ENCODE measurements at places on chromosomes 6 and 20. TPM values are rescaled to one million over a fixed set of nuclear protein-coding genes. Genes with fewer than 3 reads are reported as not detected.
A peak's percentile ranks its signal among the peaks of the same experiment; 100 is the strongest.

DNA sequence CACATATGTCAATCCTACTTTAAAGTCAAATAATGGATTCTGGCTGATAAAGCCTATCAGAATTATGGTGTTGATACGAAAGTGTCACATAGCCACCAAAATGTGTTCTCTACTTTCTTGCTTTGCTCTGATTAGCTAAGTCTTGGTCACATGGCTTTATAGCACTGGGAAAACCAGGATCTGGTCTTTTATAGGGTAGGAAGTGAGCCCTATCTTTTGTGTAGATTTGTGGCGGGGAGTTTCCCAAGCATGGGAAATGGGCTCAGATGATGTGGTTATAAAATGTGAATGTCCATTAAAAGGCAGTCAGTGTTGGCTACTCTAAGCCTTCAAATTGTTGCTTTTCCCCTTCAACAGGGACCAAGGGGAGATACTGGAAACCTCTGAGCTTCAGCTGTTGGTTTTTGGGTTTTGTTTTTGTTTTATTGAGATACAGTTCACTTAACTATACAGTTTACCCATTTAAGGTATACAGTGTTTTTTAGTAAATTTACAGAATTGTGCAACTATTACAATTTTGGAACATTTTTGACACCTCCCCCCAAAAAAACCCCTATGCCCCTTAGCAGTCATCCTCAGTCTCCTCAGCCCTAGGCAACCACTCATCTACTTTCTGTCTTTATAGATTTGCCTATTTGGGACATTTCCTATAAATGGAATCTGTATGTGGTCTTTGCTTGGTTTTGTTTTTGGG, 12.2 kb downstream of the RRP36 start:
- DNase-seq: peak; percentile 27

Gene FOXQ1
- 0.43 TPM for total RNA-seq

Gene PYGB
- total RNA-seq: 110 TPM

GRCh38 chr6:154751011-154751800, 18.0 kb downstream of the SCAF8 start:
- no peak for DNase-seq

DNA sequence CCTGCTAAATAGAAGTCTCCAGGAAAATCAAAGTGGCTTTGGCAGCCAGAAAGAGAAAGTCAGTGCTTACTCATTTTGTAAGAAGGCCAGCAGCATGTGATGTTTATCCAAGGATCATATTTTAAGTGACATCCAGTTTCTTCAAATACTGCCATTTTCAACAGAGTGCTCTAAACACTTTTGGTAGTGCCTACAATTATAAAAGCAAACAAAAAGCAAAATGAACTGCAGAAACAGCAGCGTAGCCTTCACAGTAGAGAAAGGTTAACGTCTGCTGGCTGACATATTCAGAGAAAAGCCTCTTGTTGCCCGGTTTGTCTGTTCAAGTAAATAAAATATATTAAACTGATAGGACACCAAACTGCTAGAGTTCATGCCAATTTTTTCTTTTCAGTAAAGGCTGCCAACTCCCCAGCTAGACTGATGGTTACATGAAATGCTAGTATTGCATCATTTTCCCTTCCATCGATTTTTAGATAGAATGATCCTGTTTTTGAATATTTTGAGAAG, 705.7 kb upstream of the SLC35B3 start:
- DNase-seq: no peak

Gene PCNA
- total RNA-seq: 79.6 TPM

- DNase-seq: no peak
These were observed 887 bp downstream of the SIGLEC1 start for GRCh38 chr20:3711484-3711941.

Gene SPTLC3
- total RNA-seq: 0.97 TPM

- DNase-seq: no peak
These were observed 163.2 kb upstream of the LAMA2 start for GRCh38 chr6:128719786-128720185.

DNA sequence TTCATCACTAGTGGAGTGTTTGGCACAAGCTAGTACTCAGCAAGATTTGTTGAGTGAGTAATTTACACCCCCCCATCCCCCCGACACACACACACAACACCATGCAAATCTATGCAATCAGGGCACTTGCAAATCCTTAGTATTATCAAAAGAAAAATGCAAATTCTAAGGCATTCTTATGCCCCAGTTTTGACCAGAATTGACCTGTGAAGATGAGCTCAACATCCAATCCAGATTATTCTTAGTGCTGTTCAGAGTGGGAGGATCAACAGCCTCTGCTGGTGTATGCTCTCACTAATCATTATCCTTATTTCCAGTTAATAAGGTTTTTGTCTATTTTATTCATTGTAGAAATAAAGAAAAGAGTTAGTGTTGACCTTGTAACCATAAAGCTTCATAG, 185.4 kb downstream of the PLCB1 start:
- no peak for DNase-seq

Gene GPSM3
- total RNA-seq: 4.8 TPM

DNA sequence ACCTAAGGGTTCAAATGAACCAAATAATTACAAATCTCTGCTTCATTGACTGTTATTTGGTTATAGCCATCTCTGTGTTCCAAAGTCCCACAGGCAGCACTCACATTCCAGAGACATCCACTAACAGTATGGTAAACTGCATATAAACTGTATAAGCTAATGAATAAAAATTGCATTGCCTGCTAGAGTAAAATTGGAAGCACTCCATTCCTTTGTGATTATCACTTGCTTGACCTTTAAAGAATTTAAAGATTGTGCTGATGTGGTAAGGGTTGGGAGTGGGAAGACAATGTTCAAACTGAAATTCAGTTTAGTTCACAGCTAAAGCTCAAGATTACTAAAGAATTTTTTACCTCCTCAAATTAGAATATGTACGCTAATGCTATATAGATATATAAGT, 31.0 kb upstream of the OSTM1 start:
- DNase-seq: no peak

Gene C6orf15
- total RNA-seq: not detected

Gene FAM229B
- total RNA-seq: 18.0 TPM

- DNase-seq: no peak
These were observed 180.6 kb upstream of the KHDRBS2 start for GRCh38 chr6:62466607-62467006.

Gene CTCFL
- total RNA-seq: not detected

DNA sequence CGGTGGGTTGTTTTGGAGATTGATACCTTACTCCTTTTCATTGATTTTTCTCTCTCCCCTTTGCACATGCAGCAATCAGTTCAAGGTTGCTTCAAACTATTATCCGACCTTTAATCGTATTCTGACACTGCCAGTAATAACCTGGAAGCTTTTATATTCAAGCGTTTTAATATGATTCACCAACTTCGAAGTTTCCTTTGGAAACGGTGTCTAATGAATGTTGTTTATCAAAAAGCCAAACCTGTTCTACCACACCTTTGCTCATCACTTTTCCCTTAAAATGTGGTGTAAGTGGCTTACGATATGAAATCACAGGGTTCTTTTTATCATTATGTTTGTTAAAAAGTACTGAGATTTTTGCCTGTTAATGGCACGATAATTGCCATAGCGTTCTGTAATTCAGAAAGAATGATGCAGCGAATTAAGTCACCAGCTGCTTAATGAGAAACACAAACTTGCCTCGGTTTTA, 660 bp downstream of the STXBP5 start:
- DNase-seq: peak; percentile 28

Gene CYP21A2
- under 0.01 TPM for total RNA-seq

Gene FAM50B
- total RNA-seq: 6.0 TPM

DNA sequence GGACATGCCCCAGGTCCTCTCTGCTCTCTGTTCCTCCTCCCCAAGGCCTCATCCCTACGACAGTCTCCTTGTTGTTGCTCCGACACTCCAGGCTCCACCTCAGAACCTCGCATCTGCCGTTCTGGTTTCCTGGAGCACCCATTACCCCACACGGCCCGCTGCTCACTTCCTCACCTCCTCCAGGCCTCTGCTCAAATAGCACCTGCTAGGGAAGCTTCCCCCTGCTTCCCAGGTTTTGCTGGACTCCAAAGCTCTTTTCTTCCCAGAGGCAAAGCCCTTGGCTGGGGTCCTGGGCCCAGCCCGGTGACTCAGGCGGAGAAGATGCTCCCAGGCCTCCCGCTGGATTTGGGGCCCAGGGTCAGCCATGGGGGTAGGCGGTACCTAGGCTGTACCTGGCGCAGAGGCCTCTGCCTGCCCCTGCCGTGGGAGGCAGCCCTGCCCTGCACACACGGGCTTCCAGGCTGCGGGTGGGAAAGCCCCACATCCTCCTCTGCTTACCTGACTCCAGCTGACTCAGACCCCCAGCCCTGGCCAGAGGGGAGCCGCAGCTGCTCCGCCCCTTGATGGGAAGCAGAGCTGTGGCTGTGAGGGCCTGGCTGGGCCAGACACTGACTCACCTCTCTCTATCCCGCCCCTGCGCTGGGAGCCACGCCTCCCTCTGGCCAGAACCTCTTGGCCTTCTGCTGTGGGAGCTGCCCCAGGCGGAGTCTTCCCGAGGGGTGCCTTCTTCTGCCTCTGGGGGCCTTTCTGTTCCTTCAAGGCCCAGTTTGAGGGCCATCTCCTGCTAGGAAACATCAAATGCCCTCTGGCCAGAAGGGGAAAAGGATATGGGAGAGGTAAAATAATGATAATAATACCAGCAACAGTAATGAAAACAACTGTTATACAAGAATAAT, 130.5 kb downstream of the CEBPB start:
- peak; percentile 96 for DNase-seq

GRCh38 chr6:17156112-17156921, 54.5 kb downstream of the STMND1 start:
- peak; percentile 89 for DNase-seq

GRCh38 chr6:3627956-3628835, 123.3 kb downstream of the PXDC1 start:
- DNase-seq: no peak

Gene MAPK13
- total RNA-seq: 10.8 TPM

GRCh38 chr6:137775227-137775626, 91.8 kb upstream of the TNFAIP3 start:
- no peak for DNase-seq

DNA sequence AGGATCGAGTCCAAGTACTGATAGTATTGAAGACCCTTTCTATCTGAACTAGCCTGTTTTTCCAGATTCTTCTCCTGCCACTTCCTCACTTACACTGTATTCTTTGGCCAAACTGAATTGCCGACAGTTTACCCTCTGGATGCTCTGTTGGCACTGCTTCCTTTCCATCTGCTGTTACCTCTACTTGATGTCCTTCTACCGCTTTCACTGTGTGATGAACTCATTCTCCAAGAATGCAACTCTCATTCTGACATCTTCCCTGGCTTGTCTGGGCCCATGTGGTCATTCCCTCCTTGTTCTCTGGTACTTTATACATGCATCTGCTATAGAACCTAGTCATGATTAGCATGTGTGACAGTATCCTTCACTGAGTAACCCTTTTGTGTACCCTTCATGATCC, 16.3 kb downstream of the RPRD1B start:
- DNase-seq: no peak

Gene GNAS-AS1
- total RNA-seq: 0.64 TPM

DNA sequence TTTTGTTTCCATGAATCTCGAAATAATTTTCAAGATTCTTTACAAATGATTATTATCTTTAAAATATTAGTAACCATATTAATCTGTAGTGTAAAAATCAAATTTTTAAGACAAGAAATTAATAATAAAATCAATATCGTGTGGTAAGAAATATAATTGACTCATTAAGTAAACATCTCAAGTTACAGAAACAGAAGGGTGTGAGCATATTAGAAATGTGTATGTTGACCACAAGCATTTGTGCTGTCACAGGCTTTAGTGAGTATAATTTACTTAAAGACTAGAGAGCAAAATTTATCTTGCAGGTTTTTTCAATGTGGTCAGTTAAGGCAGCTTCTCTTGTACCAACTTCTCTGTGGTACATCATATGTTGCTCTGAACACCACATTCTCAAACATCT, 566.5 kb upstream of the IRAK1BP1 start:
- DNase-seq: no peak

DNA sequence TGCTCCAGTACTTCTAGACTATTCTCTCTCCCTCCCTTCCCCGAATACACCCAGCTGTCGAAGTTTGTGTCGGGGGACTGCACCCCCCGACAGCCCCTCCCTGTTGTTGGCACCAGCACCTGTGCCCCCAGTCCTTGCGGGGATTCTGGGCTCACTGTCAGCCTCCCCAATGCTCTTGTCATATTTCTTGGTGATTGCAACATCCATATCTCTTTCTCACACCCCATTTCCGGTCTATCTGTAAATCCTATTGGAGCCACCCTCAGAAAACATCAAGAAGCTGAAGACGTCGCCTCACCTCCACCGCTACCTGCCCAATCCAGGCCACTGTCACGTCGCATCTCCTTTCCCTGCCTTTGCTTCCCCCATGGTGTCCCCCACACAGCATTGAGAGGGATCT, 32.6 kb upstream of the VSTM2L start:
- DNase-seq: no peak

GRCh38 chr20:25220810-25221591, 25.5 kb downstream of the ENTPD6 start:
- no peak for DNase-seq

- no peak for DNase-seq
These were observed 89.8 kb upstream of the PTPN1 start for GRCh38 chr20:50420380-50420779.

DNA sequence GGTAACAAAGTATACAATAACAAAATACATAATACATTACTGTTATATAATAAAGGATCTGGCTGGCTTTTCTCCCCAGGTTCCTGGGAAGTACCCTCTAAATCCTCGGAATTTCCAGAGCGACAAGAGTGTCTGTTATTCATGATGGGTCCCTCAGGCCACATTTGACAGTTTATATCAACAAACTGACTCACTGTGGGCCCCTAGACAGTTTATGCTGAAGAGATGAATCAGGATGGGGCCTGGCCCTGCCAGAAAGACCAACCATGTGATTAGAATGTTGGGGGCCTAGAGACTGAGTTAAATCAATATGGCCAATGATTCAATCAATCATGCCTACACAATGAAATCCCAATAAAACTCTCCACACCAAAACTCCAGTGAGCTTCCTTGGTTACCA, 13.5 kb downstream of the USP45 start:
- DNase-seq: peak; percentile 3

Gene LY6G6D
- total RNA-seq: not detected

GRCh38 chr20:5825130-5825719, 75.0 kb downstream of the SHLD1 start:
- DNase-seq: no peak

DNA sequence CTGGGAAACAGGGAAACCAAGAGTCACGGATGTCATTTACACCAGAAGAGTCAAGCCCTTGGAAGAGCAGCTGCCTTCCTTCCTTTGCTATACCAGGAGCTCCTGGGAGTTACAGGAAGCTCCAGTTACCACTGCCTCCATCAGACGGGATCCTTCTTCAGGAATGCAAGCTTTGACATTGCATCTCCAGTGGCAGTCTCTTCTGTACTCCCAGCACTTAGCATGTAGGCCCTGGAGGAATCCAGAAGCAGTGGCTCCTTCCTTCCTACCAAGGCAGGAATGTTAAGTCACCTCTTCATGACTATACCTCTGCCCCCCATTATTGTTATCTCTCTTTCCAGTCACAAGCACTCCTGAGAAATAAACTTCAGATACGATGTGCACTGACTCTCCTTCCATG, 836.0 kb downstream of the MAFB start:
- DNase-seq: no peak

- DNase-seq: no peak
These were observed 506.8 kb upstream of the CITED2 start for GRCh38 chr6:139881236-139881635.

- peak; percentile 45 for DNase-seq
These were observed 1.3 kb upstream of the UTRN start for GRCh38 chr6:144283646-144284477.

- no peak for DNase-seq
These were observed 103.8 kb upstream of the ARMC2 start for GRCh38 chr6:108744244-108744972.

Gene OR12D3
- not detected for total RNA-seq
